H9 (cell line): ENCODE measurements at places on chromosomes 7 and 10. TPM values are rescaled to one million over a fixed set of nuclear protein-coding genes. Genes with fewer than 3 reads are reported as not detected.

Gene BMPR1A
- total RNA-seq = 138 and 145 TPM in 2 replicates

Gene SORCS1
- 1.3 and 1.7 TPM in 2 replicates for total RNA-seq

Gene BMPER
- 0.20 and 0.57 TPM in 2 replicates for total RNA-seq

Gene GNGT1
- 0.20 and 0.44 TPM in 2 replicates for total RNA-seq

Gene ANXA8
- 0.22 TPM in 2 replicates for total RNA-seq

Gene NME8
- 0.33 TPM in 1 of 2 replicates, not detected in the other for total RNA-seq

Gene ZNF107
- 23.3 and 24.7 TPM in 2 replicates for total RNA-seq

Gene CLRN3
- total RNA-seq = not detected in 2 replicates

DNA sequence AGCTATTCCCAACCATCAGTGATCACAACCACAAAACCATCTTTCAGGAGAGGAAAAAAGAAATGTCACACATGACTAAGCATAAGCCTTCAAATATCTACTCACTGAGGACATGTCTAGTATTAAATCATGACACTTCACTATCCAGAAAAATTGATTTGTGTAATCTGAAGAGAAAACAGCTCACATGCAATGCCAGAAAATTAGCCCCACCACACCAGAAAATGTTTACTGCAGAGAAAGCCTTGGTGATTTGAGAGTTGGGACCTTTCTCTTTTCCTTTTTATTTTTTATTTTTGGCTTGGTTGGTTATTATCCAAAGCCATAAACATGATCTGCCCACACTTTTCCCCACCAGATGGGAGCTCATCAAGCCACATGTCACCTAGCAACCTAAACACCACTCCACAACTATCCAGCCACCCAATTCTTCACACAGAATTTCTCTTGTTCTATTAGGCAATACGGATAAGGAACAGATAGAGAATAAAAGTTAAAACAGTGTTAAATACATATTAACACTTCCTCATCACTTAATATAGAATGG lies 3.1 kb downstream of the PARD3 start:
- DNase-seq = no peak

- DNase-seq = no peak
Measured at GRCh38 chr7:5795752-5796475, 14.5 kb upstream of the RNF216 start.

DNA sequence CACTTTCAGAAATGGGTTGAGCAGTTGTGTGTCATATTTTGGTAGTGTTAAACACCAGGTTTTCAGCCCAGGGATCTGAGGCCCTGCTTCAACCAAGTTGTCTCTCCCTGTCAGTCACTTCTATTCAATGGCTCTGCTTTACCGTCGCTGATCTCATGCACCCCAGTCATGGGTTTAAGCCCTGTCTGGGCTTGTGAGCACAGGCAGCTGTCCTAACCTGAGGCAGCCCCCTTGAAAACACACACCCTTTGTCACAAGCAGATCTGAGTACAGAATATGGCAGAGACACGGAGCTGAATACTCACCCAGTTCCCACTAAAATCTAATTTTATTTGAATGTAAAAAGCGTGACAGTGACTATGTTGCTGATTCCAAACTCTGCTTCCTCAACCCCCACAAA lies 110.6 kb upstream of the GLI3 start:
- DNase-seq = no peak

- no peak for DNase-seq
Measured at GRCh38 chr10:99403674-99404073, 26.8 kb downstream of the GOT1 start.

DNA sequence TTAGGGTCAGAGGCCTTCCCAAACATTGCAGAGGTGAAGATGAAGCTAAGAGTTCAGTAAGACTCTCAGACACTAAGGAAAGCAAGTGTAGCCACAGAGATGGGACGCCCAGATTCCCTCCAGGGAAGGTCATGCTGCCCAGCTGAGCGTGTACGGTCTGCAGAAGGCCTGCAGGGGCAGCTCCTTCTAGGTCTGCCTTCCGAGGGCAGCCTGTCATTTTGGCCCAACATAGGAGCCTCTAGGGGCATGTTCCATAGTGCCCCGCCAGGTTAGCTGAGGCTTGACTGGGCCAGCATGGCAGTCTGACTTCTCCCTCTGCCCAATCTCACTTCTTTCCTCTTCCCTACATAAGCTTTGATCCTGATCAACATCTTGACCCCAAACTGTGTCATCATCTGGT lies 130.7 kb downstream of the PIP4K2A start:
- DNase-seq = peak; percentile 41

DNA sequence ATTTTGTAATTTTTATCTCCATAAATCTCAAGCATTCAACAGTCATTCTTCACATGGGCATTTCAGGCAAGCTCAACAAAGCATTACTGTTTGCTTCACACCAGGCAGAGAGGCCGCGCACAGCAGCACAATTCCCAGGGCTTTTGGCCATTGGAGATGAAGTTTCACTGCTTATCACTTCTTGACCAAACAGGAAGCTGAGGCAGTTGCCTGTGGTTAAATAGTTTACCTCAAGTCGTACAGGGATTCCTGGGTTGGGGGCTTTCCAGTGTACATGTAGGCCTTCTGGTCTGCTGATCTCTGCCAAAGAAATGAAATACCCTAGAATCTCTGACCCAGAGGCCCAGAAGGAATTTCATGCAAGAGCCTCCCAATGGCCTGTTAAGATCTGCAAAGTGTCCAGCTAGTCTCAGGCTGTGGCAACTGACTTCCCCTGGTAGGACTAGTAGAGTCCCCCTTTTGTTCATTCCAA lies 11.2 kb upstream of the PRDX3 start:
- no peak for DNase-seq

GRCh38 chr10:62831346-62831745 lies 15.2 kb upstream of the EGR2 start:
- no peak for DNase-seq

GRCh38 chr7:87154569-87154968 lies 2.3 kb downstream of the DMTF1 start:
- DNase-seq = no peak

DNA sequence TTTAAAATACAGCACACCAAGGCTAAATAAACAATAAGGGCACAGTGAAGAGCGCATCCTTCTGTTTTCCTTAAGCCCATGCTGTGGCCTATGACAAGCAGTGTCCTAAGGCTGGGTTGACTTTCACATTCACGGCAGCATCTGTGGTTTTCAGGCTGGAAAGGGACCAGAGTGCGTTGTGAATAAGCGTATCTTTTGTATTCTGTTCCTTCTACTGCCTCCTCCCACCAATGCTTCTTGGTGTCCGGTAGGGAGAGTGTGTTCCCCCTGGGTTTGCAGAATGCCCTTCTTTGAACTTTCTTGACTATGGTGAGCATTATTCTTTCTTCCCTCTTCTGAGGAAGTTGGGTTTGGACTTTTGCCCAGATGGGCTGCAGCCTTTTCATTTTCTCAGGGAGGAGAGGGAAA lies 73.6 kb downstream of the ABCA13 start:
- no peak for DNase-seq

- DNase-seq = peak; percentile 86
Measured at GRCh38 chr7:151759591-151760042, 117.3 kb downstream of the PRKAG2 start.

DNA sequence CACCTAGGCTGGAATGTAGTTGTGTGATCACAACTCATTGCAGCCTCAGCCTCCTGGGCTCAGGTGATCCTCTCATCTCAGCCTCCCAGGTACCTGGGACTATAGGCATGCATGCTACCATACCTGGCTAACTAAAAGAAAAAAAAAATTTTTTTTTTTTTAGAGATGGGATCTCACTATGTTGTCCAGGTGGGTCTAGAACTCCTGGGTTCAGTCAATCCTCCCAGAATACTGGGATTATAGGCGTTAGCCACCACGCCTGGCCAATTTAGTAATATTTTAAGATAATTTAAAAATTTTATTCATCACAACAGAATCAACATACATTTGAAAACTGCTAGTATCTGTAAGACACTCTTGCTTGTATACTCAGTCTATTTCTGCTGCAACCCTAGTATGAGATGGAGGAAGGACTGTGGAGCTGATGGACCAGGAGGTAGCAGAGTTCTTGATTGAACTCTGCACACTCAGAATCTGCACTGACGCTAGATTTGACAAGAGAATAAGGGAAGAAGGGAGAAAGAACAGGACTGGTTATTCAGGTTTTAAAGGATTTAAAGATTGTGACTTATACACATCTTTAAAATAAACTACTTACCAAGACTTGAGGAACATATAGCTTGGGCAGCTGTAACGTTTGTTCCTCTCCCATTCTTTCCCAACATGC lies 57.6 kb downstream of the VCL start:
- DNase-seq = no peak

DNA sequence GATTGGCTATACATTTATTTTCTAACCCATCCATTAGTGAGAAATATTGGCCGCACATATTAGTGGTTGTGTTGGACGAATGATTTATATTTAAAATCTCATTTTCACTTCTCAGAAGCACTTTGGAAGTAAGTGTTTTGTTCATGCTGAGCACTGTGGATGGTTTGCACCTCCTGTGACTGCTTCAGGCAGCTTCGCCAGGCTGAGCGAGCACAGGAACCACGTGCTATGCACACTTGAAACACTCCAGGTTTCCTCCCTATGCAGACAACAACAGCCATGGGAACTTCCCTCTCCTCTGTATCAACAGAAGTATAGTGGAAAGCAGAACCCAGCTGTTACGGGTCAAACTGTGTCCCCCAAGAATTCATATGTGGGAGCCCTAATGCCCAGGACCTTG lies 67.3 kb upstream of the WDR11 start:
- no peak for DNase-seq

- DNase-seq = no peak
Measured at GRCh38 chr10:117967149-117967650, 79.5 kb downstream of the RAB11FIP2 start.

GRCh38 chr7:135262623-135263320 lies 29.1 kb downstream of the STRA8 start:
- peak; percentile 8 for DNase-seq

- peak; percentile 46 for DNase-seq
Measured at GRCh38 chr10:117168729-117169128, 28.6 kb upstream of the KCNK18 start.

GRCh38 chr10:53843736-53844362 lies 957.2 kb downstream of the PCDH15 start:
- no peak for DNase-seq

- no peak for DNase-seq
Measured at GRCh38 chr7:116150588-116150987, 59.8 kb upstream of the TES start.

DNA sequence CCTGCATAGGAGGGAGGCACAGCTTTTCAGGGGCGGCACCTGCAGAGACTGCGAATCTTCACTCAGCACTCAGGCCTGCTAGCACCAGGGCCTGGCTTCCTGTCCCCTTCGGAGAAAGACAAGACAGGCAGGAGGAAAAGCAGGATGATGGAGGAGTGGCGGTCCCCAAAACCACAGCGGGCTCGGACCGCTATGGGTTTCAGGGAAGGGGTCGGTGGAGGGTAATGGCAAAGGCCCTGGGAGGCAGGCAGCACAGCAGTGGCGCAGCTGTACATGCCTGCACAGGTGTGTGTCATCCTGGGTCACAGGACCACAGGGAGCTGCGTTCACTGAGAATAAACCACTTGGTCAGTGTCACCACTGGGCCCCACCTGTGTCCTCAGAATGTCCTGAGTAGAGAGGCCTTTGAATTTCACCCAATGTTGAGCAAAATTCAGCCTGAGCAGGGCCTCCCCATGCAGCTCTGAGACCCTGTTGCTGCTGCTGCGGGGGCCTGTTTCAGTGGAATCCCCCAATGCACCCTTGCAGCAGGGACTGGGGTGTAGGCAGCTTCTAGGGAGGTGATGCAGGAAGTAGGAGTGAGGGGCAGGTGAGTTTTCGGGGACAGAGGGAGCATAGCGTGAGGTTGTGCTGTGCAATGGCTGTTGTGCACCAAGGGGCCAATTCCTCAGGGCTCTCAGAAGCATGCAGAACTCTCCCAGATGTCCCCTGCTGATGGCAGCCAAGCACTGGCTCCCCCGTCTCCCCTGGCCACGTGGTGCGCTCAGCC lies 90.6 kb upstream of the PPP2R2D start:
- DNase-seq = peak; percentile 25

DNA sequence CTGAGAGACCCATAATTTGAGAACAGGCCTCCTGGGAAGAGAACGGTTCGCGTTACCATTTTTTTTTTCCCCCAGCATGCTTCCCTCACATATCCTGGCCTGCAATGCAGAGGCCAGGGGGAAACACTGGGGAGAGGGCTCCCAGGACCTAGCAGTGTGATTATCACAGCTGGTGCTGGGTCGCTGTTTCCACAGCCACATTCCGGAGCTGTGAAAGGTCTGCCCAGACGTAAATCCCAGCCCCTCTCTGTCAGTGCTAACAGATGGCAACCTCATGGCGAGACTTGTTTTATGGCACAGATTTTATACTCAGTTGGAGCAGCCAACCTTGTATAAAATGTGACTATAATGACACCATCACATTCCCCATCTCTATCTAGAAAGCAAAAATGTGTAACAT lies 150.5 kb downstream of the PLXDC2 start:
- peak; percentile 59 for DNase-seq
